WTC11 (cell line): ENCODE measurements at places on chromosomes 16 and 17.

GRCh38 chr17:44004077-44004760 lies at the start of gene NAGS:
Gene NAGS, plus strand, starts transcription at chr17:44004622. Its CDS starts 42 bp downstream, at chr17:44004664.
- peak; percentile 58 for DNase-seq

DNA sequence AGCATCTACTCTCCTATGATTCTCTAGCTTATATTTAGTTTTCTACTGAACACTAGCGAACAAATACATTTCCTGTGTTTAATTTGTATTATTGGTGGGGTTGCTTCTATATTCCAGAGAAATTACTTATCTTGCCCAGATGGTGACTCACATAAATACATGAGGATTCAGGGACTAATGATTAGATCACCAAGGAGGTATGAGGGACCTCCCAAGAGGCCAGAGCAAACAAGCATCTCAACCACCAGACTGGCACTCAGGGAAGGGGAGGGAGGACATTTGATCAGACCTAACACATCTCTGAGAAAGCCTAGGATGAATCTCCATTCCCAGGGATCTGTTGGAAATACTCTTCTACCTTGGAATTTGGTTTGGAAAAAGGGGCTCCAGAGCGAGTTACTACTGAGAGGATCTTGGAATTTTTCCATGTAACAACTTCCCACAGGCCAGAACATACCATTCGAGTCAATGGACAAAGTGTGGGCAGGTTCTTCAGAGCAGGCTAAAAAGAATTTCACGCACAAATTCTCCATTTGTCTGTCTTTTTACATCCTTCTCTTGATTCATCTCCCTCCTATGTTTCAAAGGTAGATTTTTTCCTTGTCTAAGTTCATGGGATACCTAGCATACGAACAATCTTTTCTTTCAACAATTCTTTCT lies 262.6 kb upstream of the MYOCD start:
- DNase-seq: no peak

DNA sequence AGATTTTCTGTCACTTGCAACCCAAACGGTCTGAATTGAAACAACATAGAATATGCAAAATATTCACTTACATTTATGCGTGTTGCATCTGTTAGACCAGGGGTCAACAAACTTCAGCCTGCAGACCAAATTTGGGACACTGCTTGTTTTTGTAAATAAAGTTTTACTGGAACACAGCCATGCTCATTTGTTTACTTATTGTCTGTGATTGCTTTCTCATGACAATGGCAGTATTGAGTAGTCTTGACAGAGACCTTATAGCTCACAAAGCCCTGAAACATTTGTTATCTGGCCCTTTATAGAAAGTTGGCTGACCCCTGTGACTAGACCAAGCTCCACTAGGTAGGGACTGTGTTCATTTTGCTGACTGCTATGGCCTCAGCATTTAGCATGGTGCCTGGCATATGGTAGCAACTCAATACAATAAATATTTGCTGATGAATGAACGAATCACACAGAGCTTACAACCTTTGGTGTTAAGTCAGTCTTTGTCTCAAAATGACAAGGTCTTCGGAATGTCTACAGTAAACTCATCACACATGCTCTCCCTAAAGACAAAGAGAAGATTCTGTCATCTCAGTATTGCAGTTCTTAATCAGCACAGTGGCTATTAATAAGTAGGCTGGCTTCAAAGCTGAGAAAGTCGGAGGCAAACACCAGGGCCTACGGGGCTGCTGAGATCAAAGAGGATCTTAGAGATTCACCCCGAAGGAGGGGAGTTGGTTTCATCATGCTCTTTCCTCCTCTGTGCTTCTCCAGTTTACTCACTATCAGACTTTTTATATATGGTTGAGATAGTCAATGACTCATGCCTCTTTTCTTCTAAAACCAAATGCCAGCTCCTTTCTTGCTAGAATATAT lies 95.2 kb upstream of the AXIN2 start:
- no peak for DNase-seq

DNA sequence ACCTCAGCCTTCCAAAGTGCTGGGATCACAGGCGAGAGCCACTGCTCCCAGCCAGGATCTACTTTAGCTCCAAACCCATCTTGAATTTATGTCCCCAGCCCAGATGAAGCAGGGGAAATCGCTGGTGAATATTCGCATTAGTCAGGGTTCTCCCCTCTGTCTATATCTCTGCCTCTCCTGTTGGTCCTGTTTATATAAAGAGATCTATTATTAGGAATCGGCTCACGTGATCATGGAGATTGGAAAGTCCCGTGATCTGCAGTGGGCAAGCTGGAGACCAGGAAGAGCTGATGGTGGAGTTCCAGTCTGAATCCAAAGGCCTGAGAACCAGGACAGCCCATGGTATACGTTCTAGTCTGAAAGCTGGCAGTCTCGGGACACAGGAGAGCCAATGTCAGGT lies 382.8 kb downstream of the SEC14L1 start:
- DNase-seq: no peak

- DNase-seq: no peak
Measured at GRCh38 chr17:14334276-14334840, 33.5 kb downstream of the HS3ST3B1 start.
